ENCODE measurements at places on chromosomes 6 and 20. TPM values are rescaled to one million over a fixed set of nuclear protein-coding genes. Genes with fewer than 3 reads are reported as not detected.
A peak's percentile ranks its signal among the peaks of the same experiment; 100 is the strongest.

POM121L2 gene
- total RNA-seq, result not detected

CDKN1A gene
- total RNA-seq, result 46.5 TPM

AMD1 gene
- total RNA-seq, result 65.2 TPM

TOX2 gene
- 3.0 TPM for total RNA-seq

SYNDIG1 gene
- total RNA-seq, result 38.6 TPM

PBOV1 gene
- not detected for total RNA-seq

PPIL6 gene
- 6.8 TPM for total RNA-seq

PRND gene
- not detected for total RNA-seq

DNA sequence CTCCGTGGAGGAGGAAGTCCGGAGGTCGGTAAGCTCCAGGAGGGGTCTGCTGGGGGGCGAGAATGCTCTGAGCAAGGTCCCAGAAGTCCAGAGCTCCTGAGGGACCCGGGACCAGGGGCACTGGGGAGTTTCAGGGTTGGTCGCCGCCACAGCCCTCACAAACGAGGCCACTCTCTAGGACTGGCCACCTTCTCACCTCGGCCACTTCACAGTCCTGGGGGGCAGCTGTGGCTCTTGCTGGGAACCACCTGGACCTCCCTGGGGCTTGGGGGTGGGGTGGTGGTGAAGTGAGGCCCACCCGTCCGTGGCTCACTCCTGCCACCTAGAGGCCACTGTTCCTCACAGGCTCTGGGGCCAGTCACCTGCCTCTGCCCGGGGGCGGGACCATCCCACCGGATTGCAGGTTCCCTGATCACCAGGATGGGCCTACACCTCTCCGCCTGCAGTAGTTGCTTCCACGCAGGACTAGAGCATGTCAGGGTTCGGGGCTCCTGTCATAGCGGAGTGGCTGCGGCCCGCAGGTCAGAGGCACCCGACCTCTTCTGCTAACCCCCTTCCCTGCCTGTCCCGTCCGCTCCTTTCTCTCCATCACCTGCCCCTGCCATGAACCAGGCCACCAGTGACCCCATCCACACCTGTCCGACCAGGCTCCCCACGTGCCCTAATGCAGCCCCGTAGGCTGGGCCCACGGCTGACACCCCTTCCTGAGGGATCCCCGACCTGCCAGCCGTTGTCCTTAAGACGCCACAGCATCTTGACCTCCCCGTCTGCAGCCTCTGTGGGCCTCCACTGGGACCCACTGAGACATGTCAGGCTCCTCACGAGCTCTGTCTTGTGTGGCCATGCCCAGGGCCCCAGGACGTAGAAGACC is 5.1 kb upstream of the TCEA2 start:
- DNase-seq, result peak; percentile 91

DNA sequence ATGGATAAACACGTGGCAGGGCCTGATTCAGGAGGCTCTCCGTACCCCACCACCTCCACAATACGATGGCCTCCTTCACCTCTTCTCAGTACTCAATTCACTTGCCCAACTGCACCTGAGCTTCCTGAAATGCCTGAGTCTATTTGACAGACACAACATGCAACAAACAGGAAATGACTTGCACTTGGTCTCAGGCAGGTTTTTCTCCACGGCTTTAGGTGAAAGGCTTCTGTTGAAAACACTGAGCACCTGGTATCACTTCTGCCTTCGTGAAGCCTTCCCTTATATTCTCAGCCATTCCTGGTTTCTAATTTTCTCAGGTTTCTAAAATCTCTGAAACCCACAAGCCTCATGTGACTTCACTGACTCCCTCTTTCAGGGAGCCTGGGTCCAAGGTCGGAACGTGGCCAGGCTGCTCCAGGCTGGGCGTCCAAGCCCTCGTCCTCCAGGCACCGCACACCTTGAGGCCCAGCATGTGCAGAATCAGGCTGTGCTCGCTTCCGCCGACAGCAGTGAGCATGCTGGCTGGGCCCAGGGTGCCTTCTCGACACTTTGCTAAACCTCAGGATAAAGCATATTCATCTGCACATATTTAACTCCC is 34.7 kb downstream of the TAF4 start:
- no peak for DNase-seq

- DNase-seq, result no peak
Observed at GRCh38 chr20:18986146-18986830, 172.7 kb downstream of the SCP2D1 start.

GRCh38 chr6:109322825-109323224 is 59.4 kb downstream of the CD164 start:
- DNase-seq, result peak; percentile 62

GRCh38 chr6:44078827-44079671 is 48.2 kb downstream of the MRPL14 start:
- DNase-seq, result peak; percentile 82

DNA sequence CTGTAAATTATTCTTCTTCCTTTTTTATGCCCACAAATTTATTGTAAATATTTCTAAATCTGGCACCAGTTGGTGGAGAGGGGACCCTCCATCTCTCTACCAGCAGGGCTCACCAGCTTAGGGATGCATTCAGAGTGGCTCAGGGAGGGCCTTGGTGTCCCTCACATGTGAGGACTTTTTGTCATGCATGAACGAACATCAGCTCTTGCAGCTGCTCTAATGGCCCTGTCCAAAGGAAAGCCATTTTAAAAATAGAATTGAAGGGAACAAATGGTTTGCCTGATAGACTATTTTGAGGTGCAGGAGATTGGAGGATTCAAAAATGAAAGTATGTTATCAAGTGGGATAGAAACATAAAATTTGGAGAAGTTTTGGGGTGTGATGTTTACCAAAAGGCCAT is 37.5 kb upstream of the KLHL31 start:
- no peak for DNase-seq

DNA sequence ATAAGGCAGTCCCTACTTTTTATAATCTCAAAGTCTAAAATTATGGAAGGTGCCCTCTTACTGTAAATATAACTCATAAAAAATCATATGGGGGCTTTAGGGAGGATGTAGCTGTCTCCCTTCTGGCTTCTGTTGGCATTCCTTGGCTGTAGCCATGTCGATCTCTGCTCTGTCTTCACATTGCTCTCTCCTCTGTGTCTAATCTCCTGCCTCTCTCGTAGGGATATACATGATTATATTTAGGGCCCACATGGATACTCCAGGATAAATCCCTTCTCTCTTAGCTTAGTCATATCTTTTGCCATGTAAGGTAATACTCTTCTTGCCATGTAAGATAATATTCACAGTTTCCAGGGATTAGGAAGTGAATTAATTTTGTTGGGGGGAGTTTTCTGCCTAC is 28.6 kb downstream of the CDS2 start:
- no peak for DNase-seq

DNA sequence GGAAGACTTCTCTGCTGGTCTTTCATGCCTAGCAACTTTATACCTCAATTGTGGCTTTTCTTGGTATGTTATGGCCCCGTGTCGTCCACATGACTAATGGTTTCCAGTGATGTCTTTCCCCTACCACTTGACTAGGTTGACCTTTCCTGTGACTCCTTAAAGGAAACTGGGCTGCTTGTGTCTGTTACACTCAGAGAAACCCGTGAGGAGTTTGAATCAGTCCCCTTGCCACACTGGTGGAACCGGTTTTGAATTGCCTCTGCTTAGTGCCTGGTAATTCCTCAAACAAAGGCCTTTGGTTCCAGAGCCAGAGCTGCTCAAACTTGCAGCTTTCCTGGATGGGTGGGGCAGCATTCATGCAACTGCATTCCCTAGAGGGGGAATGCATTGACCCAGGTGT is 21.9 kb downstream of the ECT2L start:
- DNase-seq, result no peak

GRCh38 chr20:41213150-41213820 is 75.9 kb downstream of the PLCG1 start:
- no peak for DNase-seq

DNA sequence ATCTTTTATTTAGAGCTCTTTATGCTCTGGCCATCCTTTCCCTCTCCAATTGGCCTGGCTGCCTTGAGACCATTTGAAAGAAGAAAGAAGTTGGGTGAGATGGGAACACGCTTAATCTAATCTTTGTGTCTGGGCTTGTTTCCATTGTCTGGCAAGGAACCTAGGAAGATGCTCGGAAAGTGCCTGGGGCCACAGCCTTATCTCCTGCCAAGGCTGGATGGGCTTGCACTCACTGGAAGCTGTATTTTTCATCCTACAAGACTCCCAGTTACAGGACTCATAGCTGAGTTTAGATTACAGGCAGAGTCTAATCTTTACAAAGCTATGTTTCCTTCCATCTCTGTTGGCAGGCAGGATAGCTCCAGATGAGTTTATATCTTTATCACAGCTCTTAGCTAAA is 33.1 kb upstream of the CDYL start:
- DNase-seq, result no peak

- DNase-seq, result no peak
Observed at GRCh38 chr20:21189761-21190523, 64.1 kb downstream of the KIZ start.

- no peak for DNase-seq
Observed at GRCh38 chr6:3324262-3324942, 65.7 kb downstream of the PSMG4 start.

GRCh38 chr6:53854843-53855567 is 60.2 kb downstream of the LRRC1 start:
- DNase-seq, result no peak

- DNase-seq, result no peak
Observed at GRCh38 chr6:33372526-33373123, 19.0 kb upstream of the KIFC1 start.

DNA sequence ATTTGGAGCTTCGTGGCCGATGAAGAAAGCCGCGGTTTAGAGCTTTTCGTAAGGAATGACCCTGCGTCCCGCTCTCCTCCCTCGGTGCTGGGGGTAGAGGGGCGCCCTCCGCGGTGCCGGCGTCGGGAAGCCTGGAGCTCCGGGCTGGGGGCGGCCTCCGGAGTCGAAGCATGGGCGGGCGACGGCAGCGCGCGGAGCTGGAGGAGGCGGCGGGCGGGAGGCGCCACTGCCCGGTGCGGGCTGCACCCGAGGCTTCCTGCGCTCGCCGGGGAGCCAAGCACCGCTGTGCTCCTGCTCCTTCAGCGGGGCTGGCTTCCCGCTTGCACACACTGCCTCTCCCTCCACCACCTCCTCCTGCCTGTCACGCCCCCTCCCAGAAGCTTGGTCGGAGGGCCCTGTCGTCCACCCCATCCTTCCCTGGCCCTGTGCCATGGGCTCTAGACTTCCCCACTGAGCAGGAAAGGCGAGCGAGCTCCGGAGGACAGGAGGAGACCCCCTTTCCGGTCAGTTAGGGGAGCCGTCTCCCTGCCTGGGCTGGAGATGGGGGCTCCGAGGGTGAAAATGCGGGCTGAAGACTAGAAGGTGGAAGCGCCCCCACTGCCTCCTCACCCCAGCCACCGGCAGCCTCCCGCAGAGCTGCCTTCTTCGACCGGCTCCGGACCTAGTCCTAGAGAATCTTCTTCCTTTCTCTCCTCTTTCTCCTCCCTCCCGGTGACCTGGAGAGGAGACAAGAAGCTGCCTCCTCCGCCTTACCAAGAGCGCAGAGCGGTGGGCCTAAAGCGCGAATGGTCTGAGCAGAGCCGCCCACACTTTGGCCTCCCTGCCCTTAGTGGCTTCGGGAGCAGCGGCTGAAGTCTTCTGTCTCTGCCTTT is 1.8 kb downstream of the CDH4 start:
- no peak for DNase-seq

DNA sequence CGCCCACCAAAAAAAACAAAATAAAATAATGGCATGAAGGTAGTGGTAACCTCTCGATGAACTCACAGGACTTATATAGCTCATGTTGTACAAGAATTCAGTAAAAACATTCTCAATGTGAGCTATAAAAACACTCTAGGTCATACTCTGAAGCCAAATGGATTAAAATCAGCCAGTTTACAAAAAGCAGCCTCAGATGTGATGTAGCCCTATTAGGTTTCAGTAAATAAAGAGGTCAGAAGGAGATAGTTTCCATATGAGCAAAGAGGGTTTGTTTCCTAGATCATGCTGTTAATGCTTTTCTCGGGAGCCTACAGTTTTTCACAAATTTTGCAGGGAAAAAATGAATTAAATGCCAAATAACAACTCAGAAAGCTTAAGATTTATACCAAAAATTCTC is 319.5 kb upstream of the HSF2 start:
- DNase-seq, result no peak

DNA sequence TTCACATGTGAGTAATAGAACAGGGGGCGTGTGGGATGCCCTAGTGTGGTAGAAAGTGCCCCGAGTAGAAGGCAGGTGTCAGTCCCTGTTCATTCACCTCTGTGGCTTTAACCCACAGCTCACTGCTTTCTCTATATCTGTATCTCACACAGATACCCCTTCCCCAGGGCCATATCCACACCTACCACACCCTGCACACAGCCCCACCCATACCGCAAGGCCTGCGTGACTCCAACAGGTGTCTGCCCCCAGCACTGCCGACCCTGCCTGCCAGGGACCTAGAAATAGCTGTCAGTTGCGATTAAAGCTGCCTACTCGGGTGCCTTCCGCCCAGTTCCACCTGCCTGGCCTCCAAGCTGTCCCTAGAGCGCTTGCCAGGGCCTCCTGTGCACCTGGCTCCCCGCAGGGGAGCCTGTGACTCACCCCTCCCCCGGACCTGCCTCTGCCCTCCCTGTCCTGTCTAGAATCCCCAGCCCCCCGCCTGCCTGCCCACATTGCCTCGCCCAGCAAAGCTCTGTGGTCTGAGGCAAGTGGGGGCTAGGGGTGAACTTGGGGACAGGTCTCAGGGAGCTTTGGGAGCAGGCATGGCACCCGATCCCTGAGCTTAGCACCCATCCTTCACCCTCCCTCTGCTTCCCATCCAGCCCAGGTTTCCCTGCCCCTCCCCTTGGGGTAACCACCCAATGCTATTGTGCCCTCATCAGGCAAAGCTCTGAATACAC is 38.3 kb upstream of the ID1 start:
- DNase-seq, result peak; percentile 43

- DNase-seq, result no peak
Observed at GRCh38 chr6:117513778-117514365, 31.4 kb downstream of the DCBLD1 start.

DNA sequence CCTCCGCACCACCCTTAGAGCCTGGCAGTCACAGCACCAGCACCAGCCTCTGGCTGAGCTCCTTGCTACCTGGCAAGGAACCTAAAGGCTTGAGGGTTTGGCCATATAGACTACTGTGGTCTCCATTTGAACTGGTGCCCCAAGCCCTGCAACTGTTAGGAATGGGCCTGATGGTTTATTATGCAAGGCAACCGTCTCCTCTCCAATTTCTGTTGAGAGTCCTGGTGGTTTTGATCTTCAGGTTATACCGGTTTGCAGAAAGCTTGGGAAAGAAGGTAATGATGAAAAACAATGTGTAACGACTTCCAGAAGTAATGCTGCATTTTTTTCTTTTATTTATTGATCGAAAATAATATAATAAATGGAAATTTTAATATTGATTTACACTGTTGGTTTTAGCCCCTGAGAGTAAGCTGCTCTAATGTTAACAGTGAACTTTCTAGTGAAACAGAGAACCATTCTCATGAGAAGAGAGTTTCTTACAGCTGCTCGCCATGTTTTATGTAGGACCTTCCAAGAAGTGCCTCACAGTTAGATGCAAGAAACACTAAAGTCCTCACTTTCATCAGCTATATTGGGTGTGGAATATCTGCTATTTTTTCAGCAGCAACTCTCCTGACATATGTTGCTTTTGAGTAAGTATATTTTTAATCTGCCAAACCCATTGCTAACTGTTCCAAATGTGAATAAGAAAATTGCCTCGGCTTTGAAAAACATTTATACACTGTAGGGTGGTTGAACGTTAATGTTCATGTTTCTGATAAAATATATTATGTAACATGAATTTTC is 112.8 kb downstream of the ADGRG6 start:
- DNase-seq, result no peak

Measured in right cardiac atrium (tissue), 5 donors.